ENCODE measurements at places on chromosomes 6 and 20. TPM values are rescaled to one million over a fixed set of nuclear protein-coding genes. Genes with fewer than 3 reads are reported as not detected.

DSP gene
- total RNA-seq: 4.6 TPM

SLC17A9 gene
- total RNA-seq: 13.1 TPM

FNDC11 gene
- total RNA-seq: 0.80 TPM

BPIFB2 gene
- total RNA-seq: not detected

CST5 gene
- not detected for total RNA-seq

NOX3 gene
- total RNA-seq: not detected

NCR2 gene
- not detected for total RNA-seq

Measured in mammary microvascular endothelial cell (primary cell).